ENCODE measurements at places on chromosomes 3 and 15. TPM values are rescaled to one million over a fixed set of nuclear protein-coding genes. Genes with fewer than 3 reads are reported as not detected.

- no peaks in the 10 kb centered on the region for H3K27me3 ChIP-seq
- H3K4me3 ChIP-seq: no peak overlapping the region
- H3K36me3 ChIP-seq: no peaks in the 10 kb centered on the region
Measured at GRCh38 chr3:62559831-62560445, 186.6 kb upstream of the FEZF2 start.

The GMNC gene
- total RNA-seq: 1.9 TPM

DNA sequence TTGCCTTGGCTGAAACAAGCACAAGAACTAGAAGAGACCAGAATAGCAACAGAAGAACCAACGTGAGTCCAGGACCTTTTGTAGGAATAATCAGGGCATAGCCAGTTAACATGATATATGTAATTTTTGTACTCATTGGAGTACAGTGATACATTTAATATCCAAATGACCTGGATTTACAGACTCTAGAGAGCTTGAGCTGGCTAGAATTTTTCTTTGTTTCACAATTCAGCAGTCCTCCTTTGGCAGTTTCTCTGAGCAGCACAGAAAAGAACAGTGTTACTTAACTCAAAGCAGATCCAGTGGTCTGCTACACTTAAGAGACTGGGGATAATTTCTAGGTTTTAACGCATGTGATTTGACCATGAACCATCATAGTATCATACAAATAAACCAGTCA is 245.7 kb downstream of the ADAMTSL3 start:
- DNase-seq: no peak
- H3K36me3 ChIP-seq: no peaks in the 10 kb centered on the region
- H3K4me1 ChIP-seq: no peaks in the 10 kb centered on the region
- no peak overlapping the region for H3K4me3 ChIP-seq
- no peak overlapping the region for H3K27ac ChIP-seq

The BSN gene
- 1.3 TPM for total RNA-seq

The SNX33 gene
- total RNA-seq: 20.2 TPM

The DUOXA1 gene
- 1.4 TPM for total RNA-seq

Measured in kidney (tissue), 22 donors.